ENCODE measurements at places on chromosomes 16 and 17. TPM values are rescaled to one million over a fixed set of nuclear protein-coding genes. Genes with fewer than 3 reads are reported as not detected.

The MYH13 gene
- 0.91 TPM for polyA plus RNA-seq

GRCh38 chr17:80182845-80183223 lies 13.0 kb downstream of the CARD14 start:
- no peak for DNase-seq

- no peak for DNase-seq
Observed at GRCh38 chr16:68251832-68252231, 6.7 kb downstream of the PLA2G15 start.

DNA sequence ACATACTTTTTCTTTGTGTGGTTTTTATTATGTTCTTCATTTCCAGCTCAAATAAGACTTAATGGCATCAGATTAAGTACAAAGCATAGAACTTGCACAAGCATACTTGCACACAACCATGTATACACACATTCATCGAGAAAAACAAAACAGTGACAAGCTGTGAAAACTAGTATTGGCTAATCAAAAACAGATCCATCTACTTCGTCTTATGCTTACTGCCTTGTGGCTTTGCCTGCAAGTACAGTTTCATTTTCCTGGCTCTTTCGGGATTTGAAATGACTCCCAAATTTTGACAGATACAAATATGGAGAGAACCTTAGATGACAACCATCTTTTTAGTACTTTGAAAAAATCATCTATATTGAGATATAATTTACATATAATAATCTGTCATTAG lies 338.3 kb downstream of the BCAS3 start:
- no peak for DNase-seq

The PHF23 gene
- polyA plus RNA-seq: 35.7 TPM

The MT3 gene
- polyA plus RNA-seq: 19.1 TPM

Measured in forelimb muscle (tissue), 1 donor.